MM.1S (cell line): ENCODE measurements at places on chromosomes 2 and 18.

GRCh38 chr2:174597345-174598047, at the start of gene WIPF1:
TSS of gene WIPF1 (minus strand) at chr2:174597804. CDS start at chr2:174585573, 12,231 bp downstream.
- peak; percentile 90 for DNase-seq

- no peak for DNase-seq
These were observed 436.4 kb downstream of the DCDC2C start for GRCh38 chr2:4139731-4140130.

GRCh38 chr18:50607378-50607926, 47.6 kb downstream of the MAPK4 start:
- no peak for DNase-seq

DNA sequence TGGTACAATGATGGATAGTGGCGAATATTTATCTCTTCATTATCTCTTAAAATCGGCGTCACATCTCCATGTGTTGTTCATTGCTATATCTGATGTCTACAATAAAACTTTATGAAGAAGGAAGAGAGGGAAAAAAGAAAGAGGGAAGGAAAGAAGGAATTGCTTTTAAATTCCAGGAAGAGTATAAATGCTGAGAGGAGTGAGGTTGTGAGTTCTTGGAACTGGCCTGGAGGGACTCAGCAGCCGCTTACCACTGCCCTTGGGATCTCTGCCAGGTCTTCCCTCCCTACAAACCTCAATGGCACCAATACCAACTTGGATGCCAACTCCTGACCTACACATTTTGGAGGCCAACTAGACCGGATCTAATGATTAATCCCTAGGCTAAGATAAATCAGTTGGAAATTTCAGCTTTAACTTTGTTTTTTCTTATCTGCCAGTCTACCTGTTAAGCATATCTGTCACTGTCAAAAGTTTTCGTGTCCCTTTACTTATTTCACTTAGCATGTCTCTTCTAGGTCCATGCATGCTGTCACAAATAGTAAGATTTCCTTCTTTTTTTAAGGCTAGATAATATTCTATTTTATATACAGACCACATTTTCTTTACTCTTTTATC, 9.8 kb downstream of the SCN9A start:
- no peak for DNase-seq

GRCh38 chr18:42064109-42064508, 109.1 kb downstream of the PIK3C3 start:
- no peak for DNase-seq

DNA sequence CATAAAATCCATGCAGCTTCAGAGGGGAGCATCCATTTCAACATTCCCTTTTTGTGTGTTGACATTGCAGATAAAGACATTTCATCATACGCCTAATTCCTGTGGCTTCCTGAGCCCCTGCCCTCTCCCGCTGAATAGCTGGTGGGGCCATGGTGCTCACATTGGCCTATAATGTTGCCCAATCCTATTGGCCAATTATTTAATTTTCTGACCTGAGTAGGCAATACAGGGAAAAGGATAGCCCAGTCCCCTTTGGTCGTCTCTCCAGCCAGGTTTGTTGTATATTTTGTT, 163.8 kb upstream of the MYCN start:
- DNase-seq, result no peak

DNA sequence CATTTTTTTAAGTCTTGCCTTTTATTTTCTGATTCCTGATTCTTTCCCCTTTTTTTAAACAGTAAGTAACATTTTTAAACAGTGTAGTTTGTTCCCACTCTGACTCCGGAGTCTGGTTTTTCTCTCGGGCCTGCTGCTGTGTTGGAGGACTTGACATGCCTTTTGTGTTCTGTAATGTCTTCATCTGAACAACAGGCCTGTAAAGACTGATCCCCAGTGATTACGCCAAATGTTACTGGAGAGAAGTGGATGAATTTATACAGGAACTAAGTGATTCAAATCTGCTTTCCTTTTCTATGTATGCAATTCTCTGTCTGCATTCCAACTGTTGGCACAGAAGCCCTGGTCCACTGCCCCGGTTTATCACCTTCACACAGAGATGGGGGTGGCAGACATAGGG, 54.3 kb upstream of the RMDN2 start:
- no peak for DNase-seq

GRCh38 chr18:24006712-24007313, 7.7 kb upstream of the TTC39C start:
- no peak for DNase-seq

DNA sequence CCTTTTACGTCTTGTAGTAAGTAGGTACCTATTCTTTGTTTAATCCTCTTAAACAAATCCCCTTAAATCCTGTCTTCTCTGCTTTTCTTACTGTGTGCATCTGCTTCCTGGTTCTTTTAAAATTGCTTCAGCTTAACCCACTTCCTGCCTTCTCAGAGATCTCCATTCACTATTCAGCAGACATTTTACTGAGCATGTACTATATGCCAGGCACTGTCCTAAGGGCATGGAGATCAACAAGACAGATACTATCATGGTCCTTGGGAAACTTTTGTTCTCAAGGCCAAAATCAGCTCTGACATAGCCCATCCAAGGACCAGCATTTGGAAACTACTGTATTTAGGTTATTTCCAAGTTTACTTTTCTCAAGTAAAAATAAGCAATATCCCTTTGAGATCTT, 227.5 kb downstream of the TPGS2 start:
- DNase-seq, result no peak

DNA sequence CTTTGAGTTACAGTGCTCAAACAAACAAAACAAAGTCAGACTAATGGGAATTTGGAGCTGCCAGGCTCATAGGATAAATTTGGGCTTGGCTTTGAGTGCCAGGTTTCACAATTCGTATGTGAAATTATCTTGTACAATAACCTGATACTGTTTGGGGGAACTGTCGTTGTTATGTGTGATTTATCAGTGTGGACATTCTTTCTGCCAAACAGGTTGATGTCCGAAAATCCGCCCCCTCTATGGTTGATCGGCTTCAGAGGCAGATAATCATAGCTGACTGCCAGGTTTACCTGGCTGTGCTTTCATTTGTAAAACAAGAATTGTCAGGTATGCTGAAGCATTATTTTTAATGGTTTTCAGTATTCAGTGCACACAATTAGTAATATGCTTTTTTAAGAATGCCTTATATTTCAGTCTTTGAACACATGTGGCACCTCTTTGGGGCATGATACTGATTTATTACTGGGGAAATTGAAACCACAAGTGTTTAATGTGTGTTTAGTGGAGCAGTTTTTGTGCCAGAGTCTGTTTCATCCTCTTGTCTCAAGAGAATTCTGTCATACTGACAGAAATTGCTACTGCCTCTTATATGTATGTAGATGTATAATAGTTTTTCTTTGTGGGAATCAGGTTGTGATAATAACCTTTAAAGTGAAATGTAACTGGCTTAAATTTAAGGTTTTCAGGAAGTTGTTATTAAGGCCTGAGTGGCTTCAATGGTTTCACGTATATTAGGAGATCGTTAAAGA, 54.6 kb downstream of the TTC39C start:
- DNase-seq, result no peak

DNA sequence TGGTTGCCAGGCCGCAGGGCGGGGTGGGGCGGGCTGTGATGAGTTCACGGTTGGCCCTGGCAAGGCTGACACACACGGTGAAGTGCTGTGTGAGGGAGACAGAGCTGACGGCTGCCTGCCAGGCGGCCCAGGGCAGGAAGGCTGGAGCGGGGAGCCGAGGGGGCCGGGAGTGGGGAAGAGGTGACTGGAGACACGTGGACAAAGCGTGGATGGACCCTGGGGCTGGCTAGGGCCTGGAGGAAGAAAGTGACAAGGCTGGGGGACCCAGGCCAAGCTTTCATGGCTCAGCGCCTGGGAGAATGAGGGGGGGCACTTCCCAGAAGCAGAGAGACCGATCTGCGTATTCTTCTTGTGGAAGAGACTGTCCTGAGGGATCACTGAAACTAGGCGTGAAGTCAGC, 123.2 kb downstream of the DYSF start:
- DNase-seq, result no peak

DNA sequence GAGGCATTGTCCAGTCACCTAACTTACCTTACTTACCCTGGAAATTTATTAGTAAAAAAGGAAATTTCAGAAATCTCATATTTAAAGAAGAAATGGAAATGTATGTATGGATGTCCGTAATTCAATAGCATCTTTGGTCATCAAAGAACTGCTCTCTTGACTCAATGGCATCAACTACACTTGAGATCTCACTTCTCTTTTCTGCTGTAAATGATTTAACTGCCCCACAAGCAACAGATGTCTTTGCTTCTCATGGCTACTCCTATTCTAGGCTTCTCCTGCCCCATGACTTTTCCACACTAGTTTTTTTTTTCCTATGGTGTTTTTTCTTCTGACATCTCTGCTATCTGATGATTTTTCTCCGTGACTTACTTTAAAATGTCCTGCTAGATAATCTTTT, 34.0 kb upstream of the ERMN start:
- no peak for DNase-seq

- DNase-seq, result no peak
These were observed 288.9 kb upstream of the ETAA1 start for GRCh38 chr2:67108231-67108630.

DNA sequence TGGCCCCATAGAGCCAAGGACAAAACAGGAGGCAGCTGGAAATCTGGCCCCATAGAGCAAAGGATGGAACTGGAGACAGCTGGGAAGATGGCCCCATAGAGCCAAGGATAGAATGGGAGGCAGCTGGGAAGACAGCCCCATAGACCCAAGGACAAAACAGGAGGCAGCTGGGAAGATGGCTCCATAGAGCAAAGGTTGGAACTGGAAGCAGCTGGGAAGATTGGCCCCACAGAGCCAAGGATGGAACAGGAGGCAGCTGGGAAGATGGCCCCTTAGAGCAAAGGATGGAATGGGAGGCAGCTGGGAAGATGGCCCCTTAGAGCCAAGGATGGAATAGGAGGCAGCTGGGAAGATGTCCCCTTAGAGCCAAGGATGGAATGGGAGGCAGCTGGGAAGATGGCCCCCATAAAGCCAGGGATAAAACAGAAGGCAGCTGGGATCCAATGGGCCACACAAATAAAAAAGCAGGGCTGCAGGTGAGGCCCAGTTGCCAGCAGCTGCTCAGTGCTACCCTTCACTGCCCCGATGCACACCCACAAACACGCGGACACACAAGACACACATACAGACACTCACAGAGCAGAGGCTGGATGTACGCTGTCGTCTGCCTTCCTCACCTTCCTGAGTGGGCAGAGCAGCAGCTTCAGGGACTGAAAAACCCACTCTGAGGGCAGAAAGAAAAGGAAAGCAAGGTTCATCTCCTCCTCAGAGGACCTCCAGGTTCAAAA, 505.4 kb upstream of the MYT1L start:
- no peak for DNase-seq

- DNase-seq, result peak; percentile 54
These were observed 89.2 kb downstream of the DOCK10 start for GRCh38 chr2:224952936-224953657.

DNA sequence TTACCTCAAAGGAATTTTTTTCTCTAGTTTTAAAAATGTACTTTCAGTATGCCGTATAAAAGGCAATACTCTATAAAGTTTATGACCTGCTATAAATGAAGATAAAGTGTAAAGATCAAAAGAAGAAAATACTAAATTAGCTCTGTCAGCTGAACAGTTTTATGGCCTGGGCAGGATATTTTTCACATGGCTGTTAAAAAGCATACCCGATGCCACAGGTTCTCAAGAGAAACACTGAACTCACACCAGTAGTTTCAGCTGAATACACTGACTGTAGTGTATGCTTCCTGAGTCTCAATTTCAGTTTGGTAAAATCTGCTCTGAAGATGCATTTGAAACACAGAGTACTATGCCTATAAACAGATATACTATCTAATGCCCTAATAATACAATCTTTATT, 126.0 kb downstream of the PIGN start:
- DNase-seq, result no peak

- DNase-seq, result no peak
These were observed 114.5 kb downstream of the PIEZO2 start for GRCh38 chr18:11034884-11035283.

GRCh38 chr2:219664944-219665343, 37.5 kb downstream of the SLC4A3 start:
- no peak for DNase-seq

- no peak for DNase-seq
These were observed 105.0 kb downstream of the PLEKHM3 start for GRCh38 chr2:207920321-207920720.

DNA sequence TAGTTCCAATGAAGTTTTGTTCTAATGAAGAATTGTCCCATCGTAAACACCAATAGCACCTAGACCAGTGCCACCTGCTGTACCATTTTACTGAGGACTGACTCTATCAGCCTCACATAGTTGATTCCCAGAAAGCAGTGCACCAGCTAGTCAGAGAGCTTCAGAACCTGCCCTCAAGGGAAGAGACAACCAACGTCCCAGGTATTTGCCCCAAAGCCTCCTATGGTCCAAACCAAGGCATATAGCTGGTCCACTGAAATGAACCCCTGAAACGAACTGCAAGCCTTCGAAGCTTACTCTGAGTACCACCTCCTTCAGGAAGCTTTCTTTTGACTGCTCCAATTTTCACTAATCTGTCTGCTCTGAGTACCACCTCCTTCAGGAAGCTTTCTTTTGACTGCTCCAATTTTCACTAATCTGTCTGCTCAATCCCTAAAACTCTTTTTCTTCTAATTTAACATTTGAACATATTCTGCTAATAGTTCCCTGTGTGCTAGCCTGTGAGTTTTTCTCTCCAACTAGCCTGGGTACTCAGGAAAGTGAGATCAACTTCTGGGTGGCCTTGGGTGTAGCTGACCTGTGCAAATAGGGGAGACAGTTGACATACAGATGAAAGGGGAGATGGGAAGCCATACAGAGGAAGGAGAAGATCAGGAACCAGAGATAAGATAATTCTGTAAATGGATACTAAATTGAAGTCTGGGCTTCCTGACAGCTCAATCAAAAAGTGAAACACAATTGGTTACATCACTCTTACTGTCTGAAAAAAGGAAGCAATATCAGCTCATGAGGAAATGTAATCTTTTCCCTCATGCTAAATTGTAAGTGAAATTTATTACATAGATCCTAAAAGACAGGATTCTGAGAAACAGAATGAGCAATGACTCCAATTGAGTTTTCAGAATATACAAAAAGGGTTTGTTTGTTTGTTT, 33.5 kb upstream of the EML4 start:
- no peak for DNase-seq

DNA sequence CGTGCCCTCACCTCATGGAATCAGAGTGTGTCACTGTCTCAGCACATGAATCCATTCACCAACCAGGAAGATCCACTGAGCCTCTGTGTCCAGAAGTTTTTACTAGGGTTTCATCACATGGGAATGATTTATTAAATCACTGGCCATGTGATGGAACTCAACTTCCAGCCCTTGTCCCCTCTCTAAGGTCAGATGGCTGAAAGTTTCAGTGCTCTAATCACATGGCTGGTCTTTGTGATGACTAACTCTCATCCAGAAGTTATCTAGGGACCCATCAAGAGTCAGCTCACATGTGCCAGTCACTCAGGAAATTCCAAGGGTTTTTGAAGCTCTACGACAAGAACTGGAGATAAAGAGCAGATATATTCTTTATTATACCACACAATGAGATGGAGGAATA, 140.5 kb upstream of the GYPC start:
- no peak for DNase-seq

DNA sequence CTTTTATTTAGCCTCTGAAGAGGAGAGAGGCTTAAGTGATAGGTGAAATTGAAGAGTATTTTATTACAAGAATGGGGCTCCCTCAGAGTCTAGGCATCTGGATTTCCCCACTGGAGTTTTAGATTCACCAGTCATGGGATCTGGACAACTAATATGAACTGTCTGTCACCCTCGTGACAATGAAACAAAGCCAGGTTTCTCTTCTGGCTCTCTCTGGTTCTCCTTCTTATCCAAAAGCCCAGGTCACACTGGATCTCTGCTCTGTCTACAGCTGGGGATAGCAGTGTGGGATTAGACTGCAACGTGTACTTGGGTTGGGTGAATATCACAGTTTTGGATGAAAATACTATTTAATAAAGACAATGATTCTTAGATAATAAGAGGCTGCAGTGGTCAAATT, 31.2 kb downstream of the LHCGR start:
- no peak for DNase-seq
